ENCODE measurements at places on chromosomes 6 and 20. TPM values are rescaled to one million over a fixed set of nuclear protein-coding genes. Genes with fewer than 3 reads are reported as not detected.

DNA sequence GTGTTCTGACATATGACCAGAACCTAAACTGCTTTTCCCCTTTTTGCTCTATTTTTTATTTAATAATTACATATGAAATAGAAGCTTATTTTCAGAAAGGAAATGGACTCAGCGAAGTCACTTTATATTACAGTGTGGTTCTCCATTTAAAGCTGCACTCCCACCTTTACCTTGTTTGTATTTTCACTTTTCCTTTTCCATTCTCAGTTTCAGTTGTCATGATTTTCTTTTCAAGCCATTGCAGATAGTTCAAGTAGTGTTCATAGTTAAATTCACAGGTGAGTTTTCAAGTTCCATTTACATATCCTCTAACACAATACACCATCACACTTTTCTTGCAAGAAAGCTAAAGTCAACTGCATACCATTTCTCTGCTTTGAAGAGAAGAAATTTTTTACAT is 400.2 kb downstream of the HACE1 start:
- no peak for DNase-seq

DNA sequence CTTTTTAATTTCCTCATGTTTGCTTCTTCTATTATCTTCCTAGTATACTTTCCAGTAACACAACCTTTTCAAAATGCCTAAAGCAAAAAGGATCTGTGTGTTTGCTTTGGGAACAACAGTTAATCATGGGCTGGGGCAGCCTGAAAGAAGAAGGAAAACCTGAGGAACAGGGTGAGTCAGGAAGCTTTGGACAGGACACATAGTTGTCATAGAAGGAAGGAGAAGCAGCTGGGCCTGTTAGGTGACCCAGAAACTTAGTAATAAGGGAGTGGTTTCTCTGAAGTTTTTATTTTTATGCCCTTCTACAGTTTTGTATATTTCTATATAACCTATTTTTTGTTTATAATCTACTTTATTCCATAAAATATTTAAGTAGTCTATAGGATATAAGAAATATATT is 61.4 kb downstream of the CD24 start:
- DNase-seq, result no peak

DNA sequence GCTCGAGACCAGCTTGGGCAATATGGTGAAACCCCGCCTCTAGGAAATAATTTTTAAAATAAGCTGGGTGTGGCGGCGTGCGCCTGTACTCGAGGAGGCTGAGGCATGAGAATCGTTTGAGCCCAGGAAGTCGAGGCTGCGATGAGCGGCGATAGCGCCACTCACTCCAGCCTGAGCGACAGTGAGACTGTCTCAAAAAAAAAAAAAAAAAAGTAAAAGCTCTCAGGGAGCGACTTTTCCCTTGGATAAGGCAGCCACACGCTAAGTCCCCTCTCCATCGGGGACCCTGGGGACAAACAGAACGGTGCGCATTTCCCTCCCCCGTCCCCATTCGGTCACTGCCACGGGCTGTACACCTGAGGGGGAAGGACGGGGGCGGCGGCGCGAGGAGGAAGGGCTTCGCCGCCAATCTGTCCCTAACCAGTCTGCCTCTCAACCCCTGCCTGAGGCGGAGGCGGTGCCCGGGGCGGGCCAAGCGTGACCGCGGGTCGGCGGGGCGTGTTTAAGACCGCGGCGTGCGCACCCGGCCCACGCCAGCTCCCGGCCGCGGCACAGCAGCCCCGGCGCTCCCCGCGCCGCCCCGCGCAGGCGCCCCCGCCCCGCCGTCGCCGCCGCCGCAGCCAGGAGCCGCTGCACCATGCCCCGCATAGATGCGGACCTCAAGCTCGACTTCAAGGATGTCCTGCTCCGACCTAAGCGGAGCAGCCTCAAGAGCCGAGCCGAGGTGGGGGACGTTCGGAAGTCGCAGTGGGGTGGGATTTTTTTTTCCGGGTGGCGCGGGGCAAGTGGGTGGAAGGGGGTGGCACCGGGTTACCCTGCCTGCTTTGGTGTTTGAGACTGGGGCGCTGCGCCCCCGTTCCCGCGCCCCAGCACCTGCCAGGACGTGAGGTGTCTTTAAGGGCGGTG is at the start of gene GMPR:
Gene GMPR, plus strand, starts transcription at position 531 of the 906 bp plus-strand sequence. Its CDS starts 107 bp downstream, at position 638.
- peak; percentile 65 for DNase-seq

DNA sequence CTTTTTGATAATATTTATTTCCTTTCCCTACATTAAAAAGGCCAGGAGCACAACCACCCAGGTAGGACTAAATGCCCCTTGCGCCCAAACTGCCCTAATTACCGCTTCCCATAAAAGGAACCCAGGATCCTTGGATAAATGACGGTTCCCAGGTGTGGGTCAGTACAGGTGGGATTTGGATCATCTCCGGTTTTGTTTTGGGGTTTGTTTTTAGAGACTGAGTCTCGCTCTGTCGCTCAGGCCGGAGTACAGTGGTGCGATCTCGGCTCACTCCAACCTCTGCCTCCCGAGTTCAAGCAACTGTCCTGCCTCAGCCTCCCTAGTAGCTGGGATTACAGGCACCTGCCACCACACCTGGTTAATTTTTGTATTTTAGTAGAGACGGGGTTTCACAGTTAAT is 28.4 kb downstream of the ZNF217 start:
- DNase-seq, result no peak

BNIP5 gene
- not detected for total RNA-seq
